ENCODE measurements at places on chromosomes 2 and 18. TPM values are rescaled to one million over a fixed set of nuclear protein-coding genes. Genes with fewer than 3 reads are reported as not detected.

GRCh38 chr18:6601241-6601640, 128.3 kb upstream of the ARHGAP28 start:
- H3K27me3 ChIP-seq, result no peaks in the 10 kb centered on the region
- no peaks in the 10 kb centered on the region for H3K36me3 ChIP-seq
- no peak overlapping the region for H3K4me3 ChIP-seq
- no peak overlapping the region for H3K27ac ChIP-seq
- no peak for DNase-seq

GRCh38 chr18:62720766-62721613, 5.6 kb downstream of the PHLPP1 start:
- H3K4me3 ChIP-seq, result peak overlapping the region; percentile 12
- H3K27ac ChIP-seq, result no peak overlapping the region
- H3K36me3 ChIP-seq, result no peaks in the 10 kb centered on the region
- no peaks in the 10 kb centered on the region for H3K27me3 ChIP-seq

DNA sequence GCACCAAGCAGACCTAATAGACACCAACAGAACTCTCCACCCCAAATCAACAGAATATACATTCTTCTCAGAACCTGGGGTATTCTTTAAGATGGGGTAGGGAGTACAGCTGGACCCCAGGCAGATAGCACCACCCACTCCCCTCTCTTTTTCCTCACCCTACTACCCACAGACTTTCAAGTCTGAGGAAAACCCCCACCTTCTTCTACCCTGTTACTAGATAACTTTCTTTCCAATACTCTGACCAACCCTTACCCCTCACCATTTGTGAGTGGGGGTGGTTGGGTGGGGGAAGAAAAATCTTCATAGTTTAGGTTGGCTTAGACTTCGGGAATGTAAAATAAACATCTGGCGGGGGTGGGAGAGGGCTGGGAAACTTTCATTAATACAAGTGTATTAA, 20.3 kb upstream of the ZBTB14 start:
- no peak overlapping the region for H3K4me3 ChIP-seq
- DNase-seq, result no peak
- H3K27ac ChIP-seq, result no peak overlapping the region
- H3K4me1 ChIP-seq, result peaks cover 6% of the 10 kb centered on the region
- no peaks in the 10 kb centered on the region for H3K36me3 ChIP-seq

DNA sequence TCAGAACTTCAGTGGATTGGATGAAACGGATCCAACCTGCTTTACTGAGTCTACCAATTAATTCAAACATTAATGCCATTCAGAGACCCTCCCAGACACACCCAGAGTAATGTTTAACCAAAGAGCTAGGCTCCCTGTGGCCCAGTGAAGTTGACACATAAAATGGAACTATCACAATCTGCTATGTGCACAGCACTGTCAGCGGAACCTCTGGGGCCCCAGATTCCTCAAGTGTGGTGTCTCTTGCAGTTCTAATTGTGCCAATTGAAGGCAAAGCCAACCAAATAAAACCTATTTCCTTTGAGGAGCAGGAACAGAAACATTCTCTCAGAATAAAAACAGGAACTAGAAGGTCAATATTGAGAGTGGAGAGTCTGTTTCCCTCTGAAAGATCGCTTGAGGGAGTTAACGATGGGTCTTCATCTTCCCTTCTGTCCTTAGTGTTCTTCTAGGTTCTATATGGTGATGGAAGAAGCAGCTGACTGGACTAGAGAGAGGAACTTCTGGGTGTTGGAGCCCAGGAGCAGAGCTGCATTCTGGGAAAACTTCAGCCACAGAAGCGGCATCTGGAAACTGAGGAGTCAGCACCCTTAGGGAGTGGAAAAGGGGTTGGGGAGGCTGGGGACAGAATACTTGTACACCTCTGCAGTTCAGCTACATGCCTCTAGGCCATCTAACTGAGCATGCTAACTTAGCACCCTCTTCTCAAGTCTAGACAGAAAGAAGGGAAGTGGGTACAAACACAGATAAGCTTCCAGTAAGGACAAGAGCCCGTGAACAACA, 174.4 kb upstream of the FBXO11 start:
- no peaks in the 10 kb centered on the region for H3K27me3 ChIP-seq
- H3K4me3 ChIP-seq, result no peak overlapping the region
- no peak overlapping the region for H3K27ac ChIP-seq
- H3K4me1 ChIP-seq, result no peaks in the 10 kb centered on the region
- no peak for DNase-seq

GRCh38 chr2:165898381-165898780, 55.2 kb downstream of the TTC21B start:
- H3K27me3 ChIP-seq, result no peaks in the 10 kb centered on the region
- peaks cover 50% of the 10 kb centered on the region for H3K36me3 ChIP-seq
- no peak for DNase-seq
- H3K4me1 ChIP-seq, result peaks cover 6% of the 10 kb centered on the region
- no peak overlapping the region for H3K27ac ChIP-seq

GRCh38 chr2:179106676-179107428, 56.9 kb upstream of the CCDC141 start:
- no peak overlapping the region for H3K27ac ChIP-seq
- no peaks in the 10 kb centered on the region for H3K27me3 ChIP-seq
- H3K36me3 ChIP-seq, result peaks cover 31% of the 10 kb centered on the region
- H3K4me3 ChIP-seq, result no peak overlapping the region

DNA sequence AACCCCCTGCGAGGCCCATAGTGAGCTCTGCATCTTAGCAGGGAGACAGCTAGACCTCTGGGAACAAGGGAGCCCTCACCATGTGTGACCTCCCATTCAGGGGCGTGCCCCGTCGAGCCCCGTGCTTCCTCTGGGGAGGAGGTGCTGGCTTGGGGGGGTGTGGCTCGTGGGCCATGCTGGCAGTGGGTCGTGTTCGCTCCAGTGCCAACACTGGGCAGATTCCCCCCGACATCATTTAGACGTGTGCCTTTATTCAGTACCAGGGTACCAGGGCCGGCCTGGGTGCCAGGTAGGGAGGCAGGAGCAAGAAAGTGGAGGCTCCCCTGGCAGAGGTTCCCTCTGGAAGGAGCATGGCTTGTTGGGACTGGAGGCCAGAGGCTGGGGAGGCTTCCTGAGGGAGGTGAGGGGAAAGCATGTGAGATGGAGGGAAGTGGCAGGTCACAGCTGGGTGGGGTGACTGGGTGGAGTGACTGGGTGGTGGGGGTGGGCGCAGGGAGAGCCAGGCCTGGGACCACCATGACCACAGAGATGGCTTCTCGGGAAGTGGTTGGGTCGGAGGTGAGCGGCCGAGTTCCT, 15.2 kb downstream of the GPC1 start:
- peaks cover 42% of the 10 kb centered on the region for H3K27me3 ChIP-seq
- H3K27ac ChIP-seq, result peak overlapping the region; percentile 88
- H3K4me1 ChIP-seq, result peaks cover 93% of the 10 kb centered on the region
- DNase-seq, result no peak
- H3K36me3 ChIP-seq, result peaks cover 3% of the 10 kb centered on the region

DNA sequence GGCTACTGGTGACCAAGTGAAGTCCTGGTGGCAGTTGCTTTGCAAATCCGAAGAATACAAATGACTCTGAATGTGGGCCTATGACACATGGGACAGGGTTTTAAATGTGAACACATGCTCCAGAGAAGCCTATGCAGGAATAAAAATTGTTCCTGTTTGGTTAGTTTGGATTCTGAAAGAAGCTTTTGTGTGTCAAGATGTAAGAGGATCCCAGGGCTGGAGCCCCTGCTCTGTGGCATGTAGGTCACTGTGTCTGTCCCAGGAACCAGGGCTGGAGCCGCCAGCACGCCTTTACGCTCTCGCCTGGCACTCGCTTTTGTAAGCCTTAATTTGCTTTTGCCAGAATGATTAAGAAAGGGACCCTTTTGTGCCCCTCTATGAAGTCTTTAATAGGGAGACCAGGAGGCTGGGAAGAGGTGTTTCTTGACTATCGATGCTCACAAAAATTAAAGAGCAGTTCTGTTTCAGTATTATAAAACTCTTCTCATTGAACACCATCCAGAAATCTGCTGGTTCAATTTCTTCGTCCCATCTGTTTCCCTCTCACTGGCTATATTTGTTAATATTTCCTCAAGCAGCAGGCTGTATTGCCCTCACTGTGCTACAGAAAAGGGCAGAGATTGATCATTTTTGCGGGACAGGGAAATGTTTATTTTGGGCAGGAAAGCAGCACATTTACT, 532.7 kb upstream of the POU3F3 start:
- peak overlapping the region; percentile 27 for H3K27ac ChIP-seq
- H3K4me1 ChIP-seq, result no peaks in the 10 kb centered on the region
- no peaks in the 10 kb centered on the region for H3K36me3 ChIP-seq
- no peak overlapping the region for H3K4me3 ChIP-seq
- no peaks in the 10 kb centered on the region for H3K27me3 ChIP-seq

DNA sequence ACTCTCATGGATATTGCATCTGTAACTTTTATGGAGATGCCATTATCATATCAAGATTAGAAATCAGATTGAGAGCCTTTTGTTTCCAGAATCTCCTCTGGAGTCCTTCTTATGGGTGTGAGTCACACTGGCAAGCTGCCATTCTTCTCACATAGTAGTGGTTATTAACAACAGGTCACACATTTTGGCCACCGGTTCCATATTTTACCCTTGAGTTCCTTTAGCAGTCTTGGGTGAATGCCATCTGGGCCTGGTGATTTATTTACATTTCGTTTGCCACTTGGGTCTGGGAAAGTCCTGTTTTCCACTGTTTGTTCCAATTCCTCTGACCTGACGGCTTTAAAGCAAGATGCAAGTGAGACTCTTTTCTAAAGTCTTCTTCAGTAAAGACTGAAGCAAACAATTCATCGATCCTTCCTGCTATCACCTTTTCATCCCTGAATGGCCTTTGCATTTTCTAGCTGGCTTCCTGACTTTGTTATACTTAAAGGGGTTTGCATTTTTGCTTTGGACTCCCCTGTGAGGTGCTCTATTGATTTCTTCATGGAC, 80.5 kb upstream of the CAVIN2 start:
- H3K4me1 ChIP-seq, result peaks cover 2% of the 10 kb centered on the region
- H3K36me3 ChIP-seq, result no peaks in the 10 kb centered on the region
- H3K4me3 ChIP-seq, result no peak overlapping the region
- no peak overlapping the region for H3K27ac ChIP-seq

DNA sequence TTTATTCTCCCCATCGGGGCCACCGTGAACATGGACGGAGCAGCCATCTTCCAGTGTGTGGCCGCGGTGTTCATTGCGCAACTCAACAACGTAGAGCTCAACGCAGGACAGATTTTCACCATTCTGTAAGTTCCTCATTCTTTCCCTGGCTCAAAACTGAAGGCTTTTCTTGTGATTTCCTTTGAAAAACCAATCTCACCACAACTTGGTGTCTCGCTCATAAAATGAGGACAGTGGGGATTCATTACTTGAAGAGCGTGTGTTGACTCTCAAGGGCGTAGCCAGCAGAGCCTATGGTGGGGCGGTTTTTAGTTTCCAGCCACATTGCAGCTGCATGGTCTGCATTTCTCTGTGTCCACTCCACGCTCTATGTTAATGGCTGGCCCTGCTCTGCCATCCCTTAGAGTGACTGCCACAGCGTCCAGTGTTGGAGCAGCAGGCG, 29.0 kb downstream of the SLC1A4 start:
- peaks cover 39% of the 10 kb centered on the region for H3K36me3 ChIP-seq
- peaks cover 6% of the 10 kb centered on the region for H3K4me1 ChIP-seq
- H3K4me3 ChIP-seq, result no peak overlapping the region
- peak overlapping the region; percentile 49 for H3K27ac ChIP-seq
- H3K27me3 ChIP-seq, result no peaks in the 10 kb centered on the region
- DNase-seq, result no peak

- no peaks in the 10 kb centered on the region for H3K4me1 ChIP-seq
- H3K36me3 ChIP-seq, result no peaks in the 10 kb centered on the region
- no peak for DNase-seq
Observed at GRCh38 chr2:24642351-24642750, 150.8 kb downstream of the PTRHD1 start.

- H3K4me1 ChIP-seq, result peaks cover 43% of the 10 kb centered on the region
- H3K36me3 ChIP-seq, result no peaks in the 10 kb centered on the region
- DNase-seq, result no peak
- H3K27me3 ChIP-seq, result no peaks in the 10 kb centered on the region
- no peak overlapping the region for H3K4me3 ChIP-seq
Observed at GRCh38 chr18:23144640-23145039, 9.4 kb downstream of the CABLES1 start.

GRCh38 chr18:55811925-55812324, 223.9 kb upstream of the TCF4 start:
- no peaks in the 10 kb centered on the region for H3K4me1 ChIP-seq
- DNase-seq, result no peak
- H3K4me3 ChIP-seq, result no peak overlapping the region
- no peaks in the 10 kb centered on the region for H3K27me3 ChIP-seq
- H3K36me3 ChIP-seq, result no peaks in the 10 kb centered on the region
- no peak overlapping the region for H3K27ac ChIP-seq

DNA sequence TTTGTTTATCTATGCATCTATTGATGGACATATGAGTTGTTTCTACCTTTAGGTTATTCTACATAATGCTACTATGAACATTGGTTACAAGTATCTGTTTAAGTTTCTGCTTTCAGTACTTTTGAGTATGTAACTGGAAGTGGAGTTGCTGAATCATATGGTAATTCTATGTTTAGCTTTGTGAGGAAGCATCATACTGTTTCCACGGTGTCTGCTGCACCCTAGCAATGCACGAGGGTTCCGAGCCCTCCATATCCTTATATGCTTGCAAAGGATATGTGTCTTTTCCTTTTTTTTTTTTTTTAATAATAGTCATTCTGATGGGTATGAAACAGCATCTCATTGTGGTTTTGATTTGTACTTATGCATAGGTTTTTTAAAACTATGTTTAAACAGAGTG, 83.7 kb downstream of the FMNL2 start:
- DNase-seq, result no peak
- H3K27ac ChIP-seq, result no peak overlapping the region

GRCh38 chr2:113891265-113891959, 1.5 kb downstream of the ACTR3 start:
- peak overlapping the region; percentile 98 for H3K27ac ChIP-seq
- peak overlapping the region; percentile 94 for H3K4me3 ChIP-seq
- DNase-seq, result no peak
- H3K4me1 ChIP-seq, result peaks cover 81% of the 10 kb centered on the region
- no peaks in the 10 kb centered on the region for H3K27me3 ChIP-seq
- no peaks in the 10 kb centered on the region for H3K36me3 ChIP-seq

DNA sequence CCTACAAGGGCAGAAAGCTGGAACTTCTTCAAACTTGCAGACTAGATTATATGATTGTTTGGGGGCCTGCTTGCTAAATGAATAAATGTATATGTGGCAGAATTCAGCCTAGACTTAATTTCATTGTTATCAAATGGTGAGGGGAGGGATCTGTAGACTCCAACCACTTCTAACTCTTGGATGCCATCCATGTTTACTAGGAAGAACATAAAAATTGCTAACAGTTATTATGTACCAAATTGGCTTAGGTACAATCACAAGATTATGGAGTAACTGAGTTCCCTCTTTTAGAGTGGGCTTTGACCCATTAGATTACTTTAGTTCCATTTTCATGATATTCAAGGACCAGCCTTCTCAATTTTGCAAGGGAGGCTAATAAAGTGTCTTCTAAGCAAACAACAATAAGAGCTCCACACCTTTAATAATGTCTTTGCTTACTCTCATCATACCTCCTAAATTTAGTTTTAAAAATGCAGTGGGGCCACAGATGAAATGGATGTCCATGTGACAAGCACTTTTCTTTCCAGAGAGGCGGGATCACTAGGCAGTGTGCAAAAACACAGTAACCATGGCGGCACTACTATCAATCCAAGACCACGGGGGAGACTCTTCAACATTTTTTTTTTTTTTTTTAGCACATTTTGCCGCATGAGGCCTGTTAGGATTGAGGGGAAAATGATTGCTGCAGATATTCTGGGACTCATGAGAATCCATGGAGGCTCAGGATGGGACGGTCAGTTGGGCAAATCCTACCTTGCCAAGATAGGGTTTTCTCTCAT, 217.6 kb upstream of the SPRED2 start:
- H3K36me3 ChIP-seq, result no peaks in the 10 kb centered on the region
- DNase-seq, result no peak
- H3K4me3 ChIP-seq, result no peak overlapping the region

Gene KCNG2
- not detected for total RNA-seq

Gene GPR55
- total RNA-seq, result not detected

Gene GALNT3
- 24.0 TPM for total RNA-seq
